Stimulated activated CD8-positive, alpha-beta memory T cell treated with anti-CD3 and anti-CD28 coated beads, Interleukin-15, amount 100 ng/mL, for 1 hour (primary cell): ENCODE measurements at places on chromosomes 1 and 21.
A peak's percentile ranks its signal among the peaks of the same experiment; 100 is the strongest.

GRCh38 chr1:3518256-3518655 is 63.8 kb downstream of the ARHGEF16 start:
- no peak for DNase-seq

- no peak for DNase-seq
Measured at GRCh38 chr1:115544131-115544530, 97.6 kb upstream of the VANGL1 start.

- no peak for DNase-seq
Measured at GRCh38 chr1:184163674-184164465, 112.3 kb downstream of the TSEN15 start.

- no peak for DNase-seq
Measured at GRCh38 chr1:203675596-203676347, 49.1 kb downstream of the ATP2B4 start.

DNA sequence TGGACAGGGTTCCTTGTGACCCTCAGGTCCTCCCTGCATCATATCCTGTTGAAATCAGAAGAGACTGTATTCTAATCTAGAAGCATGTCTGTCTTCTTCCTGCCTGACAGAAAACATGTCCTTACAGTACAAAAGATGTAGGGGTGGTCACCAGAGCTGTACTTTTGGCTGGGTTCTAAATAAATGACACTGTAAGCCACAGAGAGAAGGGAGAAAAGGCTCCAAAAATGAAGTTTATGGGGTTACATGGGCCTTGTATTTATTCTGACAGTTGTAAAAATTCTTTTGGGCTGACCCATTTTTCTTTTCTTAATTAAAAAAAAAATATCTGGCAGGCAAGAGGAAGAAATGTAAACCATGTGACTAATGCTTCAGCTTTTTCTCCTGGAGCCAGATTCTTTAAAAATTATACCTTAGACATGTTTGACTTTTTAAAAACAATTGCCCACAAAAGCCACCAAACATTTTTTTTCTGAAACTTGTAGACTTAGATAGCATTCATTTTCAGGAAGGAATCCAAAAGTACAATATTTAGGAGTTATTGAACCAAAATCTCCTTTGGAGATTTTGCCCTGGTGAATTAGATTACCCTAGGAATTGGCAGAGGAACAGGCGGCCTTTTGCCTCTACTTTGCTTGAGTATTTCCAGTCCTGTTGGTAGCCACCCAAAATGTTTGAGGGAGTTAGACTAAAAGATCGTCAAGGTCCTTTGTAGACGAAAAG is 17.1 kb downstream of the RGL1 start:
- DNase-seq: no peak

DNA sequence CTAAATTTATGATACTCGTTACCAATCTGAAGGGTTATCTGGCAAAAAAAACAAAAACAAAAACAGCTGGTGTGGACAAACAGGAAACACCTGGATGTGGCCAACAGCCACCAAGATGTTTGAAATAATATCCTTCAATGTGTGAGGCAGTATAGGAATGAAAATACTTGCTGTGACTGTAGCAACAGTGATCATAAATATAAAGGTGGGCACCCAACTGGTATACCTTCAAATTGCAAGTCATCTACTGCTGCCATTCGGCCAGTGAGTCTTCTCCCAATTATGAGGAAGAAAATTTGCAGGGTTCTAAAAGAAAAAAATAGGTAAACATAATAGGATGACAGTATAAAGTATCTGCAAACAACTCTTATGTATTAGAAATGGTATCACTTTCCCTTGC is 916 bp downstream of the YIPF1 start:
- DNase-seq: no peak

GRCh38 chr1:6347641-6348487 is 45.7 kb downstream of the ACOT7 start:
- DNase-seq: peak; percentile 43

- no peak for DNase-seq
Measured at GRCh38 chr1:56065729-56066128, 513.6 kb downstream of the PLPP3 start.

DNA sequence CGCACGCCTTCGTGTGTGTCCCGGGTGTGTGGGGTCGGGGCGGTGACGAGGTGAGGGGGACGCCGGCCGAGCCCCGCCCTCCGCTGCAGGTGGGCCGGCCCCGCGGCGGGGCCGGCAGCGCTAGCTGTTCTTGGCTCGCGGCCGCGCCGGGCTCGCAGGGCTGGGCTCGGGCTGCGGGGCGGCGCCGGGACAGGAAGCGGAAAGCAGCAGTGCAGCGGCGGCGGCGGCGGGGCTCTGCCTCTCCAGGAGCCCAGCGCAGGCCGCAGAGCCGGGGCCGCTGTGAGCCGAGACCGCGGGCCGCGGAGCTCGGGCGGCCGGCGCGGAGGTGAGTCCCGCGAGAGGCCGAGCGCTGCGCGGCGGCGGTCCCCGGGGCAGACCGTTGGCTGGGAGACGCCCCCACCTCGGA is at the start of gene VANGL1:
TSS of gene VANGL1 (plus strand) at position 209 of the 406 bp plus-strand sequence. CDS start 9,444 bp downstream, outside the sequence.
- DNase-seq: no peak

GRCh38 chr21:43645136-43645891 is 14.0 kb downstream of the HSF2BP start:
- no peak for DNase-seq

DNA sequence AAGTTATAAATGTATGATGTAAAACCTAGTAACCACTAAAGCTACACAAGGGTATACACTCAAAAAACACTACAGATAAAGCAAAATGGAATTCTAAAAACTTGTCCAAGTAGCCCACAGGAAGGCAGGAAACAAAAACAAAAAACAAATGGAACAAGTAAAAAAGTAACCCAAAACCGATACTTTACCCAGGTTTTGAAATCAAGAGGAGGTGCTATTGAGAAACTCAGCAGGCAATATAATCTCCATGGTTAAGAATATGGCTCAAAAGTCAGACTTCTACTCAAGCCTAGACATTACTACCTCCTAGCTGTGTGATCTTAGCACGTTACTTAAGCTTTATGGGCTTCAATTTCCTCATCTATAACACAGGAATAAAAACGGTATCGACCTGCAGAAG is 13.3 kb downstream of the RBBP5 start:
- no peak for DNase-seq

GRCh38 chr1:232486454-232487207 is 143.3 kb downstream of the SIPA1L2 start:
- DNase-seq: no peak

DNA sequence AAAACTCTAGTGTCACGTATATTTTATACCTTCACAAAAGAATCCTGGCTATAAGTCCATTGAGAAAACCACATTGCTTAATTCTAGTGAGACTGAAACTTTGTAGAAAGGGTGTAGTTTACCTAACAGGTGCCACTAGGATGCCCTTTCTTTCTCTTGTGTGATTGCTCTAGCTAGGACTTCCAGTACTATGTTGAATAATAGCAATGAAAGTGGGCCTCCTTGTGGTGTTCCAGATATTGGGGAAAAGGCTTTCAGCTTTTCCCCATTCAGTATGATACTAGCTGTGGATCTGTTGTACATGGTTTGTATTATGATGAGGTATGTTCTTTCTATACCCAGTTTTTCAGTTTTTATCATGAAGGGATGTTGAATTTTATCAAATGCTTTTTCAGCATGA is 39.7 kb upstream of the CHODL start:
- DNase-seq: no peak

DNA sequence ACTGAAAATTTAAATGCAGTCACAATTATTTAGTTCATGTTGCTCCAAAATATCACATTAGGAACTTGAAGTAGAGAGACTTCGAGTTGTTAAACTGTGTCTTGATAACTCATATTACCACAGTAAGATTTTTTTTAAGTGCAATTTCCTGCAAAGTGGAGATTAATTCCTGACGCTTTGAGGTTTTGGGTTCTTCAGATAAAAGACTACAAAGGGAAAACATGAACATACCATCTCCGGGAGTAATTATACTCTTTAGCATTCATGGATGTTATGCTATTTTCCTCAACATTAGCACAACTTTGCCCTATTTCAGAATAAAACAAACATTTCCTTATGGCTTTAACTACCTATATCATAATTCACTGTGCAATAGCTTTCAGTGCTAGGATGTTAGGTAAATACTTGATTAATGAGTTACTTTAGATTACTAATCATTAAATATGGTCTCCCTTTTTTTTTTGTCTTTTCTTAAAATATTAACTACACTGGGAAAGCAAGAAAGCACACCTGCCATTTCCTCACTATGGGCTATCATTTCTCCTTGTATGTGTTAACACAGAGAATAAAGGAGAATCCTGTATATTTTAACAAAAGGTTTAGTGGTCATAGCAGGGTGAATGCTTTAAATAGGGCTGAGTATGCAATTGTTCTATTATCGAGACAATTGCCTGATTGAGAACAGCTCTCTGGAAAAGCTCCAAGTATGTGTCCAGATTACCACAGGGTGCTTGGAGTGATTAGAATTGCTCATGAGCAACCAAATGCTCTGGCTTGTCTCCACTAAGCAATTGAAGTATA is 252.5 kb upstream of the C1orf105 start:
- no peak for DNase-seq

GRCh38 chr1:2135441-2135841 is 59.1 kb downstream of the FAAP20 start:
- DNase-seq: no peak

- no peak for DNase-seq
Measured at GRCh38 chr21:16079830-16080229, 350.0 kb downstream of the USP25 start.

DNA sequence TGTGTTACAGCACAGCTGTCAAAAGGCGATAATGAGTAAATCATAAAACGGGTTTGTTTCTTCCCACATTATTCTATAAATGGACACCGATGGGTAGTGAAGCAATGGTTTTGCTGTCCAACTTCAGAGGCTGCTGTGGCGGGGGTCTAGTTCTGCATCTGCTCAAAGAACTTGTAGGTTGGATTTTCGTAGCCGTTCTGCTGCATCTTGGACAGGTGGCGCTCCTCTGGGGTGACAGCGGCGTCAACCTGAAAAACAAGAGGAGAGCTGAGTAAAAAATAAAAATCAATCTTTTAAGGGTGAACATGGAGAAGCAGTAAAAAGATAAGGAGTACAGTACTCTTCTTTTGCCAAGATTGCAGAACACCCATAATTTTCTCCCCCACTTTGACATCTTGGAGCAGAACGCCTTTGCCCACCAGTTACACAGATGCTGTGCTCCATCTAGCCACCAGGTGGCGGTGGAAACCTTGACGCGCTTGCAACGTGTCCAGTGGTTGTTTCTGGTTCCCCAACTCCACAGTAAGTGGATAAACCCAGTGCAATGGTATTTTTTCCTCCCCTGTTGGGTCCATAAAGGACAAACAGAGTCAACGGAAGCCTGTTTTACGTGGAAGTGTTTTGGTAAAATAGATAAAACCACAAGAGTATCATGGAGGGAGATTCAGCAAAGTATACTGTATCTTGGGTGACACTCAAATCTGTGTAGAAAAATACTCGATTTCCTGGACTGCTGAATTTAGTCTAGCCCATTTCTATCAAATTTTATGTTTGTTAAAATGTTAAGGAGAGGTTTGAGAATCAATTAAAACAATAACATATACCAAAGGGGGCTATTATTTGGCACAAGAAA is 147.0 kb downstream of the GABPA start:
- DNase-seq: peak; percentile 14

DNA sequence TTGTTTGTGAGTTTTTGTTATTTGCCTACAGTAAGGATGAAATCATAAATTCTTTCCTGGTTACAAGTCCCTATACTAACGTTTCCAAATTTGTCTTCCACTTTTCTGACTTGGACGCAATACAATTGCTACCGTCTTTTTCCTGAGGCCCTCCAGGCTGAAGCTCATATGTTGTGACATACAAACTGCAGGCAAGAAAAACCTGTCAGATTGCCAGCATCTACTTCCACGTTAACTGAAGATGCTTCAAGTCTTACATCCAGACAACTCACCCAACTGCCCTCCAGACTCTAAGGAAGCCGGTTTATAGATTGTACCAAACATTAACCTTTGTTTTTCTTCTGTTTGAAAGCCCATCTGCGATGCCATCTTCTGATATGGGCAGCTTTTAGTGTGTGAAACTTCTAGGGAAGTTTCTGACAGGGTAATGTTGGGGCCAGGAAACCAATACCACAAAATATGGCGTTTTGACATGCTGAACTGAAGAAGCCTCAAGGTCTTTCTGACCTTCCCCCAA is 21.4 kb upstream of the RNF11 start:
- DNase-seq: no peak

- no peak for DNase-seq
Measured at GRCh38 chr21:33978585-33978984, 63.0 kb upstream of the ATP5PO start.

GRCh38 chr1:15075817-15076216 is 77.7 kb upstream of the TMEM51 start:
- no peak for DNase-seq

DNA sequence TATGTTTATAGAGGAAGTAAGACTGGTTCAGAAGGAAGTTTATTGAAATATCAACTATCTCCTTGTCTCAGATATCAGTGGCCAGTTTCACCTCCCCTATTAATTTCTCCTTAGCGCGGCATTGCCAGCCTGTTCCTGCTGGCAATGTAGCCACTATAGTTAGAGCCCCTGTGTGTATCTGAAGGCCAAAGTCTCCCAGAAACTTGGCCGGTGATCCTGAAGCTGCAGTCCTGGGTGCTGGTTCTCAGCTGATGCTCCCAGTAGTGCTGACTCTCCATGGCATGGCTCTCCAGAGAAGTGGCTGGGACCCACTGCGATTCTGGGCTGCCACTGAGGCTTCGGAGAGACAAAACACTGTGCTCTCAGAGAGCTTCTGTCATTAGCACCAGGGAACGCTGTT is 59.9 kb downstream of the TNN start:
- DNase-seq: no peak

- DNase-seq: no peak
Measured at GRCh38 chr1:229665912-229666558, 40.0 kb downstream of the URB2 start.

DNA sequence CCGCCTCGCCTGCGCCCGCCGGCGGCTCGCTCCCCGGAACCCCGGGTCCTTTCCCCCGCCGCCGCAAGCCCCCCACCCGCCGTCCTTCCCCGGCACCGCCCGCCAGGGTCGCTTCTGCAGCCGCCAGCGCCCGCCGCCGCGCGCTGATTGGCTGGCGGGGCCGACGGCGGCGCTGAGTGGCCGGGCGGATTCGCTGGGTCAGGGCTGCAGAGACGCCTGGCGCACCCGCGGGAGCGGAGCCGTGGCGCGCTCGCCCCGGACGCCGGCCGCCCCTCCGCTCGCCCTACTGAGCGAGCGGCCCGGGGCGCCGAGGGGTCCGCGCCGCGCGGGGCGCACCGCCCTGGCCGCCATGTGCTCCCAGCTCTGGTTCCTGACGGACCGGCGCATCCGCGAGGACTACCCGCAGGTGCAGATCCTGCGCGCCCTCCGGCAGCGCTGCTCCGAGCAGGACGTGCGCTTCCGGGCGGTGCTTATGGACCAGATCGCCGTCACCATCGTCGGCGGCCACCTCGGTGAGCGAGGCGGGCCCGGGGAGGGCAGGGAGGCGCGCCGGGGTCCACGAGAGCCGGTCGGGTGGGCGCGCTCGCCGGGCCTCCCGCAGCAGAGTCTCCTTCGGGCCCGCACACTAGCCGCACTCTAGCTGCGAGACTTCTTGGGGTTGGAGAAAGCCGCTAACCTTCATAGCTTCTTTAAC is at the start of gene RIMKLA:
TSS of gene RIMKLA (plus strand) at position 207 of the 694 bp plus-strand sequence. CDS start at position 350, 143 bp downstream.
- DNase-seq: no peak
